ENCODE measurements at places on chromosomes 3 and 15.

DNA sequence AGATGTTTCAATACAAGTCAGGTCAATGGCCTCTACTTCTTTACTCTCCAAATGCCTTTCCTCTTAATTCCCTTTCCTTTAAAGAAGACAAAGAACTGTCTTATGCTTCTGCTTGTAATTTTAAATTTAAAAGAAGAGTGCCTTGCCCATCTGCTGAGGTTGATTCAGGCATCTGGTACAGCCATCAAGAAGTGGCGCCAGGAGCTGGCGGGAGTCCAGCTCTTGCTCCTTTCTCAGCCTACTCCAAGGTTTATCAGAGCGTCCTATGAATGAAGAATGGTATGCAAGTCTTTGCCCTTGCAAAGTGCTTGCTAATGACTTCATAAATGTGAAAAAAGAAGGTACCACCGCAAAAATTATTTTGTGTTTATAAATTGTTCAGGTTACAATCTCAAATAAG lies 294.6 kb upstream of the TGFBR2 start:
- no peak for DNase-seq
- H3K4me3 ChIP-seq, result no peak overlapping the region
- no peaks in the 10 kb centered on the region for H3K36me3 ChIP-seq

- H3K27me3 ChIP-seq, result no peaks in the 10 kb centered on the region
- no peak overlapping the region for H3K4me3 ChIP-seq
These were observed 474.0 kb downstream of the FGF12 start for GRCh38 chr3:192253138-192253887.

- H3K36me3 ChIP-seq, result peaks cover 31% of the 10 kb centered on the region
- no peaks in the 10 kb centered on the region for H3K4me1 ChIP-seq
- H3K4me3 ChIP-seq, result no peak overlapping the region
- H3K27me3 ChIP-seq, result no peaks in the 10 kb centered on the region
These were observed 229.6 kb downstream of the BBX start for GRCh38 chr3:107752202-107752990.

DNA sequence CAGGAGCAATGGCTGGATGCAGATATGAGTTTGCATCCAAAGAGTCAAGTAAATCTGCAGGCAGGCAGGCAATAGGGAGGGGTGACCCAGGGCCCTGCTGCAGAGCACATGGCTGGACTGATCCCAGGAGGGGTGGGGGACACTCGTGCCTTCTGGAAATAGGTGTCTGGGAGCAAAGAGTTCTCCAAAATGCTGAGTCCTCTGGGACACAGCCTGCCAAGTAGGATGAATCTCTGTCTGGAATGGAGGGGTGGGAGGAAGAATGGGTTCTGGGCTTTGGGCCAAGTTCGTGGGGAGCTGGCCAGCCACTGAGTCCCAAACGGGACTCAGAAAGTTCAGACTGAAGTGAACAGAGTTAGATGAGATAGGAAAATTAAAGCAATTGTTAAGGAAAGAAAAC lies 214.5 kb downstream of the MTHFS start:
- no peak overlapping the region for H3K27ac ChIP-seq
- H3K27me3 ChIP-seq, result no peaks in the 10 kb centered on the region
- DNase-seq, result no peak
- H3K36me3 ChIP-seq, result no peaks in the 10 kb centered on the region

DNA sequence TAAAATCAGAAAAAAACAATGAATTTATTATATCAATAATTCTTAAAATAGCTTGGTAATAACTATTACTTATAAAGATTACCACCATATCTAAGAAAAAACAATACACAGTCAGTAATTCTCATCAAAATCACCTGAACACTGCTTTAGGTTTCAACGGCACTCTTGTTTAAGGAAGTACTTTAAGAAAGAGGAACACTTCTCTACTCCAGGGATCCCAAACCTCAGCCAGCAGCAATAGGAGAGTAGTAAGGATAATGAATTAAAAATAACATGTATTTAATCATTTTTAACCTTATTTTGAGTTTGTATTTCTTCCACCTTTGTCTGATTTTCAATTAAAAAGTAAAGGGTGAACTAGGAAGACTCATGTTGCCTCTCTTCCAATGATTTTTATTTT lies 494.0 kb upstream of the NR2F2 start:
- no peaks in the 10 kb centered on the region for H3K27me3 ChIP-seq
- peaks cover 19% of the 10 kb centered on the region for H3K4me1 ChIP-seq
- no peak overlapping the region for H3K4me3 ChIP-seq

GRCh38 chr3:110925798-110926197 lies 145.8 kb upstream of the NECTIN3 start:
- no peaks in the 10 kb centered on the region for H3K4me1 ChIP-seq
- no peaks in the 10 kb centered on the region for H3K27me3 ChIP-seq
- no peak overlapping the region for H3K4me3 ChIP-seq
- H3K27ac ChIP-seq, result no peak overlapping the region
- H3K36me3 ChIP-seq, result no peaks in the 10 kb centered on the region

GRCh38 chr15:60526127-60526616 lies 47.2 kb upstream of the ICE2 start:
- no peaks in the 10 kb centered on the region for H3K27me3 ChIP-seq
- no peak for DNase-seq
- no peaks in the 10 kb centered on the region for H3K4me1 ChIP-seq
- no peak overlapping the region for H3K27ac ChIP-seq
- no peaks in the 10 kb centered on the region for H3K36me3 ChIP-seq

GRCh38 chr3:55661571-55661970 lies 174.5 kb upstream of the WNT5A start:
- H3K36me3 ChIP-seq, result no peaks in the 10 kb centered on the region
- peaks cover 4% of the 10 kb centered on the region for H3K27me3 ChIP-seq
- no peak overlapping the region for H3K27ac ChIP-seq
- no peak for DNase-seq

DNA sequence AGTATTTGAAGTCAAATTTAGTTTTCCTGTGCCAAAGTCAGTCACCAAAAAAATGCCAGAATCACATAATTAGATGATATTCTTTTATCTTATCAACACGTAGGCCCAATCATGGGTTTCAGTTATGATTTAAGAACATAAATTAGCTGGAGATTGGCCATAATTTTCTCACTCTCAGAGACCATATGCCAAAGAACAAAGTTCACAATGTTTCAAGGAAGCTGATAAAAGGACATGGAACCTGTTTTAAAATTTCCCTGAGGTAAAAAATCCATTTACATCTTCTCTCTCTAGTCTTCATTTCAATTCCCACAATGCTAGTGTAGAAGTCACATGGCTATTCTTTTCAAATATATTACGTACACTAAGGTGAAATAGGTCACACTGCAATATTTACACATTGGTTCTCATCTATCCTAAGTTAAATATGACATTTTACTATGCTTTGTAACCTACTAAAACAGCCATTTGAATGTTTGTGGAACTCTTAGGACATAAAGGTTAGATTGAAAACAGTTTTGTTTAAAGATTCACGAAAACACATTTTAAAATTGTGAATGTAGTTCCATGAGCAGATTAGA lies 42.7 kb upstream of the DCUN1D1 start:
- no peak overlapping the region for H3K27ac ChIP-seq
- no peaks in the 10 kb centered on the region for H3K4me1 ChIP-seq
- no peak for DNase-seq

- no peaks in the 10 kb centered on the region for H3K4me1 ChIP-seq
- peaks cover 49% of the 10 kb centered on the region for H3K36me3 ChIP-seq
- no peaks in the 10 kb centered on the region for H3K27me3 ChIP-seq
- H3K27ac ChIP-seq, result no peak overlapping the region
- no peak overlapping the region for H3K4me3 ChIP-seq
These were observed 177.5 kb upstream of the CGNL1 start for GRCh38 chr15:57198654-57199291.

DNA sequence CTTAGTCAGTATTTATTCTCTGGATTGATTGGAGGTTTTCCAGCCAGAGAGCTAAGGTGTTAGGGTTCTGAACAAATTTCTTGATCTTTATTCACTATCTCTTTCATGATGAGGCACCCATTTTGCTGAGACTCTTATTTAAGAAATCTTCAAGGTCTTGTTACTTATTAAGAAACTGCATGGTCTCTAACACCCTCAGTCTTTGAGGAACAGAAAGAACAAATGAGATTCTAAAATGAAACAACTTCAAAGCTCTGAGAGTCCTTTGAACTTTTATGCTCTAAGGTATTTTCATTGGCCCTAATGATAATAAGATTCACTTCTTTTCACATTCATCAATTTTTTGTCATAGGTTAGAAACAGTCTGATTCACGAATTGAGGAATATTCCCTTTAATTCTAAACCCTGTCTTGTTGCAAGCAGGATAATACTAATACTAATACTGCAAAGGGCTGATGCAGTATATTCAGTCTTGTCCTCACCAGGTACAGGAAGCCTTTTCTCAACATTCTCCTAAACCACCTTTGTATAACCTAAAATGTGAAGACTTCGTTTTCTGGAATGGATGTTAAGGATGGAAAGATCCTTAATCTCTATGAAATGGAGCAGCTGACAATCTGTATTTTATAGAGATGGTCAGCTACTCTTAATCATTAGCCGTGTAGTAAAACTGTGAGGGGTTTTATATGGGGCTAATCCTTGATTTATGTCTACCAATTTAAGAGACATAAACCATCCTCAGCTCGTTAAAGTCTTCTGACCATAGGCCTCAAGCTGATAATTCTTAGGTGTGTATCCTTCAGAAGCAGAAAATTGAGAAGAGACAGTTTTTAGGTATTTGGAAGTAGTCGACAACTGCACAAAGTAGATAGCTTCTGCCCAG lies 198.3 kb downstream of the OTOL1 start:
- no peak for DNase-seq
- H3K4me3 ChIP-seq, result no peak overlapping the region
- no peaks in the 10 kb centered on the region for H3K36me3 ChIP-seq
- H3K4me1 ChIP-seq, result no peaks in the 10 kb centered on the region
- no peak overlapping the region for H3K27ac ChIP-seq
- H3K27me3 ChIP-seq, result no peaks in the 10 kb centered on the region

DNA sequence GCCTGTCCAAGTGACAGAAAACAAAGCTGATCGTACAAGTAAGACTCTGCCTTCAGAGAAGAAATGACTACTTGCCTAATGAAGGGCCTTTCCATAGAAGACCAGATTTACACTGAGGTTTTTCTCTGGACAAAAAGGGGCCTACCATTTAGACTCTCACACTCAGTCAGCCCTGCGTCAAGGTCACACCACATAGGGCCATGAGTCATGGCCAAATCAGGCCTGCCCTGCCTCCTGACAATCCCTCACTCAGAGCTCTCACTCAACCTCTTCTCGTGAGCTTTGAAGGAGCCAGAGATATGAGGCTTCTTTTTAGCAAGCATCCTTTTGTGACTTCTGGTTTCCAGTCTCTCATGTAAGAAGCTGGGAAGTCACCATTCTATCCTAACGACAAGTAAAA lies 68.1 kb upstream of the NMNAT3 start:
- no peak overlapping the region for H3K4me3 ChIP-seq
- H3K27me3 ChIP-seq, result peaks cover 2% of the 10 kb centered on the region
- H3K4me1 ChIP-seq, result no peaks in the 10 kb centered on the region
- H3K36me3 ChIP-seq, result no peaks in the 10 kb centered on the region
- H3K27ac ChIP-seq, result no peak overlapping the region

GRCh38 chr3:129383292-129383860 lies 45.1 kb downstream of the EFCAB12 start:
- no peak overlapping the region for H3K27ac ChIP-seq
- H3K27me3 ChIP-seq, result no peaks in the 10 kb centered on the region
- DNase-seq, result peak; percentile 77
- H3K4me1 ChIP-seq, result no peaks in the 10 kb centered on the region

DNA sequence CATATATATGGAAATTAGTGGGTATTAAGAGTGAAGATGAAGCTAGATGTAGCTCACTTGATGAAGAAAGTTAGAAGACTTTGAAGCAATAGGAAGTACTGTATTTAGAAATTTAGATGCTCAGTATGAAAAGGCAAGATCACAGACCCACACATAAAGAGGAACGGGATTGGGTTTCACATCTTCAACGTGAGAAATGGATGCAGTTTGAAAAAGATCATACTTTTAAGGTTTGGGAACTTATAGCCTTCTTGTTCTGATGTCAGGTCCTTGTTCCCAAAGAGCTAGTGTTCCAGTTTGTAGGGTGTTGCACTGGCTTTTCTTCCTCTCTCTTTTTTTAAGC lies 16.7 kb downstream of the AP3S2 start:
- H3K27me3 ChIP-seq, result no peaks in the 10 kb centered on the region
- H3K27ac ChIP-seq, result no peak overlapping the region
- no peak for DNase-seq
- peaks cover 29% of the 10 kb centered on the region for H3K36me3 ChIP-seq
- H3K4me1 ChIP-seq, result peaks cover 10% of the 10 kb centered on the region

- no peak overlapping the region for H3K27ac ChIP-seq
- no peak for DNase-seq
- peaks cover 7% of the 10 kb centered on the region for H3K4me1 ChIP-seq
- no peak overlapping the region for H3K4me3 ChIP-seq
These were observed 33.5 kb downstream of the PRR23E start for GRCh38 chr3:127226457-127226856.

DNA sequence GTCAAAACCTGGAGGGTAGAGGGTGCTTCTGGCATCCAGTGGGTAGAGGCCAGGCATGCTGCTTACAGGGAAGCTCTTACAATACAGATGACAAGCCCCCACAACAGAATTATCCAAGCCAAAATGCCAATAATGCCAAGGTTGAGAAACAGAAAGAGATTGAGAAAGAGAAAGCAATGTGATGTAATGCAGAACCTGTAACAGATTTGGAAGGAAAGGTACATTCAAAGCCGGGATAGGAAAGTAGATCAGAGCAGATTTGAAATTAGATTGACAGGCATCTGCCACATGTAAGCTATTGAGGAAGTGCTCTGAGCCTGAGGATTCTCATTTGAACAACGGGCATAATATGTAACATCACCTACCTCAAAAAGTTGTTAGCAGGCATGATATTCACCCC lies 157.9 kb downstream of the FHIT start:
- H3K4me1 ChIP-seq, result no peaks in the 10 kb centered on the region
- H3K4me3 ChIP-seq, result no peak overlapping the region
- no peaks in the 10 kb centered on the region for H3K36me3 ChIP-seq
- DNase-seq, result no peak

DNA sequence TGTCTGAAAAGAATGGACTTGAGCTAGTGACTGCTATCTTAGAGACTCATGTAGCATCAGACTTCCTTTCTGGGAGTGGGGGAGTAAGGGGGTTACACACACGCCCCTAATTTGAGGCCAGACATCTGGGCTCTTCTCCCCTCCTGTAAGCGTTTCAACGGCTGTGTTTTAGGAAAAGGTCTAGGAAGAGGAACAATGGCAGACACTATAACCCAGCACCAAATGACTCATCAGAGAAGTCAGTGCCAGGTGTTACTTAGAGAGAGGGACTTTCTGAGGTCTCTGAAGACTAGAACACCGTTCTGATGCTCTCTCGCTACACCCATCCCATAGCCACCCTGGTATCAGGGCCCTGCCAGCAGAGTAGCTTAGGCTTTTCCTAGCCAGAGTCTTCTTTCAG lies 65.5 kb downstream of the SSUH2 start:
- no peak overlapping the region for H3K4me3 ChIP-seq
- H3K36me3 ChIP-seq, result no peaks in the 10 kb centered on the region
- H3K27ac ChIP-seq, result no peak overlapping the region
- H3K4me1 ChIP-seq, result no peaks in the 10 kb centered on the region
- H3K27me3 ChIP-seq, result no peaks in the 10 kb centered on the region
- DNase-seq, result no peak

GRCh38 chr3:7740458-7740857 lies 761.2 kb upstream of the LMCD1 start:
- no peak for DNase-seq
- no peak overlapping the region for H3K27ac ChIP-seq
- no peaks in the 10 kb centered on the region for H3K4me1 ChIP-seq
- H3K27me3 ChIP-seq, result no peaks in the 10 kb centered on the region

- no peak overlapping the region for H3K4me3 ChIP-seq
- no peaks in the 10 kb centered on the region for H3K36me3 ChIP-seq
- no peak for DNase-seq
These were observed 72.9 kb downstream of the RPN1 start for GRCh38 chr3:128577711-128578110.

- DNase-seq, result no peak
- H3K4me1 ChIP-seq, result no peaks in the 10 kb centered on the region
- H3K27me3 ChIP-seq, result no peaks in the 10 kb centered on the region
- no peak overlapping the region for H3K27ac ChIP-seq
- H3K4me3 ChIP-seq, result no peak overlapping the region
These were observed 129.0 kb downstream of the BBX start for GRCh38 chr3:107651782-107652181.
